DMS53 (cell line): ENCODE measurements at places on chromosomes 4 and X.

GRCh38 chr4:100062921-100063320 is 112.8 kb upstream of the H2AZ1 start:
- DNase-seq, result no peak

DNA sequence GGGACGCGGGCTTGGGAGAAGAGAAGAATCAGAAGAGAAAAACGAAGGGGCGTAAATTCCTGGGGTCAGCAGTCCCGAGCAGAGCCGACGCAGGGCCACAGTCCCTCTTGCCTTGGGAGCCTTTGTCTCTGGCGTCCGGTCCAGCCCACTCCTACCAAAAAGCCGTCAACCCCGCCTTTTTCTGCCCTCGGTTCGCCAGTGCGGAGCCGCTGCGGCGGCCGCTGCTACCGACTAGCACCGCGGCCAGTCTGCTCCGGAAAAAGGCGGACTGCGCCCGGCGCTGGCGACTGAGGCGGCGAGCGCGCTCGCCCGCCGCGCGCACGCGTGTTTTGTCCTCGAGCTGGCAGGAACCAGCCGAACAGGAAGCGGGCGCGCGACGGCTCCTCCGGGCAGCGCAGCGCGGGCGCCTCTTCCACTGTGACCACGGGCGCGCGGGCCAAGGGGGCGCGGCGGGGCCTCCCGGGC is 502 bp downstream of the HNRNPDL start:
- DNase-seq, result peak; percentile 92

GRCh38 chr4:149292425-149293007 is 523.1 kb downstream of the IQCM start:
- no peak for DNase-seq

DNA sequence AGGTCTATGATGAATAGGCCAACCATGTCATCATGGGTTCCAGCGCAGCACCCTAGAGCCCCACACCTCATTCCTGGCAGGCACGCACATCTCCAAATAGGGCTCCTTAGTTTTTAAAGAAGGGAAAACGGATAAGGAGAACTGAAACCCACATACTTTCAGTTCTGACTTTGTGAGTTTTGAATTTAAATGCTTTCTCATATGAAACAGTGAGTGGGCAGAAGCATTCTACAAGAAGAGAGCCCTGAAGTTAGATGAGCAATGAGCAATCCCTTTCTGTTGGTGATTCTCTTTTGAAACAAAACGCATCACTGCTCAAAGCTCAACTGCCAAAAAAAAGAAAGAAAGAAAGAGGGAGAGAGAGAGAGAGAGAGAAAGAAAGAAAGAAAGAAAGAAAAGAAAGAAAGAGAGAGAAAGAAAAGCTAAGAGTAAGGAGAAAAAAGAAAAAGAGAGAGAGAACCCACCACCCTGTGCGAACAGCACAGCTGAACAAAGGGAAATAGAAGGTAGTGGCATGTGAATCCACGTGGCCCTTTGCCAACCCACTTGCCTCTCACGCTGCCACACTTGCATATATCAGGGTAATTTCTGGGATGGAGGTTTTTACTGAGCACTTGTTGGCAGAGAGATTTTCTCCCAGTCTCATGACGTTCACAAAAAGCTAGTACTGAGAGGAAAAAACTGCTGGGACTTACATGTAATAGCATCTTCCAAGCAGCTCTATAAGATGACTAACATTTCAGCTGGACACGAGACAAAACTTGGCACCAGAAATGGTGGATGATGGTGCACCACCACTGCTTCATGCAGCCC is 31.0 kb downstream of the TMSB4X start:
- no peak for DNase-seq

DNA sequence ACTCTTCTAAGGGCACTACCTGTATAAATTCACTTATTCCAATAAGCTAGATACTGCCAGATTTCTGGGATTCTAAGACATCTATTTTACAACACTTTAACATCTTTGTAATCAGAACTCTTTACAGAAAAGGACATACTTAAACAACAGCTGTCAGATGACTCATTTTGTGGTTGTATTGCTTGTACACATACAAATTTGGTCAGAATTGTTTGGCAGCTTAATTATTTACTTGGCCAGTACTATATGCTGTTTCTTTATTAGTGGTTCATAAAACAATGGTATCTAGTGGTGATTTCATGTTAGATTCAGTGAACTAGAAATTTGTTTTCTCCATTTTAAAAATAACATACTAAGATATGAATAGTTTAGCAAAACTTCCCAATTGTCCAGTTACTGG is 27.2 kb downstream of the PALLD start:
- peak; percentile 65 for DNase-seq

- peak; percentile 70 for DNase-seq
Observed at GRCh38 chr4:173318648-173319211, 15.4 kb downstream of the HMGB2 start.

DNA sequence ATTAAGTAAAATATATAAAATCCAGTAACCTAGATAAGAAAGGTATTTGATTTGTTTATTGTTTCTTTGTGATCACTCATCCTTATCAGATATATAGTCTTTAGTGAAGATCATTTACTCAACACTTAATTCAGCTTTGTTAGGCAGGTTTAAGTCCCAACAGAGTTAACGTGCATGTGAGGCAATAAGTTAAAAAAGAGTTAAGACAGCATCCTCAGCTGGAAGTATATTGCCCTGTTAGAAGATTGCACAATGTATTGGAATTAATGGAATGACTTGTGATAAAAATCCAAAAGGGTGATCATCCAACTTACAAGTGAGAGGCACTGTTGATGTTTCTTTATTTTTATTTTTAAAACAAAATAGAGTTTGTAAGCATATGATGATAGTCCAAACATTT is 1162.1 kb downstream of the RAPGEF2 start:
- DNase-seq, result no peak

DNA sequence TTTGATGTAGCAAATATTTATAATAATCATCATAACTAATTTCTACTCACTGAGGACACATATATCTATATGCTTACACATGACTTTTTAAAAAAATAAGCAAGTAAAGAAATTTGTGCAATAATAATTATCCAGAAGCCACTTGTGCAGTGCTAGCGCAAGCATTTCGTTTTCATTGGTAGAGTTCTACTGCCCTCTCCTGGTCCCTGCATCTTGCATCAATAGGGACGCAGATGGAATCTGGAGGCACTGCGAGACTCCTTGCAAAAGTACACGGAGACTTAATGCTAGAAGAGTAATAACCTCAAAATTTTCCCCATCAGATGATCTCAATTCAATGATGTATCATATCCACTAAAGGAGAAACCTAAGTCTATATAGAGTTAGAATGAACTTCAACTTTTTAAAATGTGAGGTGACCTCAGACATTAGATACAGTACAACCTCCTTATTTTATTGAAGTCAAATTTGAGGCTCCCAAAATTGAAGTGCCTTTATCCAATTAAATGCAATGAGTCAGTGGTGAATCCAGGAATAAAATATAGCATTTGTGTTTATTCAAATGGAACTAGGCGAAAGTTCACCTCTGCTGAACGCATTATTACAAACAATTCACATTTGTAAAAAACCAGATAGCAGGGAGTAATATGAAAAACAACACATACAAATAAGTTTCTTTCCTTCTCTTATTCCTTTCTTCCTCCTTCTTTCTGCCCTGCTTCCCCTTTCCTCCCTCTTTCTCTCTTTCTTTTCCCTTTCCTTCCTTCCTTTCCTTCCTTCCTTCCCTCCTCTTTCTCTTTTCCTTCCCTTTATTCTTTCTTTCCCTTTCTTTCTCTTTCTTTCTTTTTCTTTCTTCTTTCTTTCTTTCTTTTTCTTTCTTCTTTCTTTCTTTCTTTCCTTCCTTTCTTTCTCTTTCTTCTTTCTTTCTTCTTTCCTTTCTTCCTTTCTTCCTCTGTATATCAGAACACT is 450.0 kb downstream of the ANKRD50 start:
- peak; percentile 82 for DNase-seq

DNA sequence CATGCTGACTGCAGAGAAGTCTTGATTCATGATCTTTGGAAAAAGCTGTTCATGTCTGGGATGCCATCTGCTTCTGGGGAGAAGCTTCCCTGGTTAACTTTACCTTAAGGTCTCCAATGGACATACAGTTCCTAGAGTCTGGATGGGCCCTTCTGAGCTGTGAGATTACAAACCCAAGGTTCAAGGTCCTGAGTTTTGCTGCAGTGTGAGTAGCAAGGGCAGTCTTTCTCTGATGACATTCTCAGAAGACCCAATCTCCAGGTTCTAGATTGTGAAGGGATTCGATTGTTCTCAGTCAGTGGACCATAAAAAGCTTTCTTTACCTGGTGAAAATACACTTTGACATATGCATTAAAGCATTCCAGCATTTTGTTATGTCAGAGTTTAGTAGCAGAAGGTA is 179.2 kb downstream of the AASDH start:
- DNase-seq, result no peak

- no peak for DNase-seq
Observed at GRCh38 chr4:182978152-182978827, 61.1 kb upstream of the DCTD start.

- no peak for DNase-seq
Observed at GRCh38 chr4:93775551-93775950, 53.0 kb upstream of the ATOH1 start.

GRCh38 chrX:38452603-38453002 is 100.2 kb downstream of the OTC start:
- peak; percentile 59 for DNase-seq

GRCh38 chrX:34893741-34894140 is 48.9 kb upstream of the FAM47B start:
- DNase-seq, result peak; percentile 60

- DNase-seq, result peak; percentile 8
Observed at GRCh38 chr4:142944565-142944964, 98.5 kb upstream of the INPP4B start.

- no peak for DNase-seq
Observed at GRCh38 chrX:480861-481417, 94.2 kb upstream of the PPP2R3B start.

DNA sequence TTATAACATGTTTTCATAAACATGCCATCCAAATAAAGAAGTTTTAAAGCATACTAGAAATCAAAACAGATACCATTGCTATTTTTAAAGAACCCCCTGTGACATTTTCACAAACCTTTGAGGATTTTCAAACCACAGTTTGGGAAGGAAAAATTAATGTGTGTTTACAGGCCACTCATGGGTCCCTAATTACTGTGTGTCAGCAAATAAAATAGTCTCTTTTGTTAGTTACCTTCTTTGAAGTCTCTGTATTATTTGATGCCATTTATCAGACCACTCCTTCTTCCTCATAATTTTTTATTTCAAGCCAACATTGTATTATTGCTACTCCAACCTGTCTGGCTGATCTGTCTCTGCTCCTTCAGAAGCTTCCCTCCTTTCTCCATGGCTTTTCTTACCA is 72.6 kb upstream of the TET2 start:
- DNase-seq, result no peak

DNA sequence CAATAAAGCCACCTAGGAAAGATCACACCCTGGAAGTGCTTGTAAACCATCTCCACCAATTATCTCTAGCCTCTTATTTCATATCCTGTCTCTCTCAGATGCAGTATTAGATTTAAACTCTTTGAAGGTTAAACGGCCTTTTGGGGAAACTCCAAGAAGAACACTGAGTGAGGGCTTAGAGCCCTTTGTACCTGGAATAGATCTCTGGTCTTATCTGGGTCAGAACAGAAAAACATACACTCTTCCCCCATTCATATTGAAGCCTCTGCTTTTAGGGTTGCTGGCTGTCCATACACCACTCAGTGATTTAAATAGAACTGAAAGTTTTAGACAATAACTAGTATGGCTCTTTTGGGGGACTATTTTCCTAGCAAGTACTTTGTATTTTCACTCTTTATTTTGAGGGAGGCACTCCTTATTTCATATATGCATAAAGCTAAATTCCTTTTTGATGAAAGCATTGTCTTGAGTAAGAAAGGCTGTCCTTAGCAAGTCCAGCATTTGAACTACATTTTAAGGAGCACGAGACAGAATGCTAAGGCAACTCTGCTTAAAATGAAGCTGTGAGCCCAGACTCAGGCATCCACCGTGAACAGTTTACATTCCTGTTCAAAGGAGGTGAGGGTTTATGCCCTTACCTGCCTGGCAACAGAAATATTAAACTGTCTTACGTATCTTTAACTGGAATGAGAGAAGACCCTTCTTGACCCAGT is 17.4 kb downstream of the YY2 start:
- no peak for DNase-seq

- no peak for DNase-seq
Observed at GRCh38 chr4:24557026-24558025, 27.0 kb downstream of the DHX15 start.

GRCh38 chr4:81221303-81222081 is 6.5 kb upstream of the PRKG2 start:
- DNase-seq, result no peak

DNA sequence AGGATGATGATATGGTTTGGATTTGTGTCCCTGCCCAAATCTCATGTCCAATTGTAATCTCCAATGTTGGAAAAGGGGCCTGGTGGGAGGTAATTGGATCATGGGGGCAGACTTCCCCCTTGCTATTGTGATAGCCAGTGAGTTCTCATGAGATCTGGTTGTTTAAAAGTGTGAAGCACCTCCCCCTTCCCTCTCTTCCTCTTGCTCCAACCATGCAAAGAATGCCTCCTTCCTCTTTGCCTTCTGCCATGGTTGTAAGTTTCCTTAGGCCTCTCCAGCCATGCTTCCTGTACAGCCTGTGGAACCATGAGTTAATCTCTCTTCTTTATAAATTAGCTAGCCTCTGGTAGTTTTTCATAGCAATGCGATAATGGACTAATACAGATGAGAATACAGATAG is 19.7 kb upstream of the ALG13 start:
- DNase-seq, result no peak

DNA sequence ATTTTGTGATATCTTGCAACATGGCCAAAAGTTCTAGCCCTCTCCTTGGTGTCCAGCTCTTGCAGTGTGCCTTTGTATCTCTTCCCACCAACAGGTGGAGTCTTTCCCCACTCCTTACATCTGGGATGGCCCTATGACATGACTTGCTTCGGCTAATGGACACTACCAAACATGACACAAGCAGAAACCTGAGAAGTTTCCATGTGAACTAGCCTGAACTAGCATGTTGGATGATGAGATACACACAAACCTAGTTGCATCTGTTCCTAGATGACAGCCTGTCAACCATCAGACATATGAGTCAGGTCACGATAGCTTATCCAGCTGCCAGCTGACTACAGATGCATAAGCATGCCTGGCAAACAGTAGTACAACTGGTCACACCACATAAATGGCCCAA is 207.5 kb upstream of the FTHL17 start:
- peak; percentile 68 for DNase-seq

- no peak for DNase-seq
Observed at GRCh38 chr4:88244816-88245579, 39.4 kb downstream of the PPM1K start.

GRCh38 chr4:17072483-17072882 is 174.0 kb upstream of the LDB2 start:
- no peak for DNase-seq

DNA sequence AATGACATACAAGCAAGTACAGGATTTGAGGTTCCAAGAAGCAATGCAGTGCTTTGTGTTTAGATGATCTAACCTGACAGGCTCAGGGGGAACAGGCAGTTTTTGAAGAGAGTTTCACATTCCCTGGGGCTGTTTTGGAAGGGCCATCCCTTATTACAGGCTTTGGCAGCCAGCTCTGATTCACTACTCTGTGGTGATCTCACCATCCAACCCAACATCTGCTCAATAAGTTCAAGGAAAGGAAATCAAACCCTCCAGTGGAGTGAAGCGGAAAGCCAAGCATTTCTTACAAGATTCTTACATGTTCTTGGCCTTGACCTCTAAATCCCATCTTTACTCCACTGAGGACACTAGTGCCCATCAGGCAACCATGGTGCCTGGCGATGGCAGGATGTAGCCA is 7.5 kb downstream of the IDS start:
- peak; percentile 5 for DNase-seq

- peak; percentile 86 for DNase-seq
Observed at GRCh38 chr4:21512353-21512752, 436.2 kb downstream of the KCNIP4 start.

GRCh38 chr4:100022792-100023222 is 72.7 kb upstream of the H2AZ1 start:
- DNase-seq, result no peak
